ENCODE measurements at places on chromosomes 3 and 15.

- no peak for DNase-seq
These were observed 175.8 kb upstream of the DPH6 start for GRCh38 chr15:35721751-35722150.

- DNase-seq = no peak
These were observed 21.5 kb downstream of the CNOT10 start for GRCh38 chr3:32706348-32707025.

DNA sequence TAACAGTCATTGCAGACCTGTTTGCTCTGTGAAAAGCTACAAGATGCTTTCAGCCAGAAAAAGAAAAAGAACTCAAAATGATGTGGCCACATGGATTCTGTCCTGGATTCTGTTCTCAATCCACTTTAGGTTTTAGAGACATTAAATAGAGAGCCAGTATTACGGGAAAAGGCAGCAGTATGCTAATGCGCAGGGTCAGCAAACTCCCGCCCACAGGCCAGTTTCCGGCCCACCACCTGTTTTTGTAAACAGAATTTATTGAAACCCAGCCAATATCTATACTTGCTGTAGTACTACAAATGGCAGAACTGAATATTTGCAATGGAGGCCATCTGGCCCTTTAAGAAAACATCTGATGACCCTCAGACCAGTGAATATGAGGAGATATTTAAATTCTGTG lies 416.1 kb downstream of the ERC2 start:
- DNase-seq = no peak

GRCh38 chr3:30602946-30603345 lies 3.5 kb upstream of the TGFBR2 start:
- DNase-seq = no peak

GRCh38 chr15:50718700-50719125 lies 32.1 kb upstream of the TRPM7 start:
- DNase-seq = no peak

DNA sequence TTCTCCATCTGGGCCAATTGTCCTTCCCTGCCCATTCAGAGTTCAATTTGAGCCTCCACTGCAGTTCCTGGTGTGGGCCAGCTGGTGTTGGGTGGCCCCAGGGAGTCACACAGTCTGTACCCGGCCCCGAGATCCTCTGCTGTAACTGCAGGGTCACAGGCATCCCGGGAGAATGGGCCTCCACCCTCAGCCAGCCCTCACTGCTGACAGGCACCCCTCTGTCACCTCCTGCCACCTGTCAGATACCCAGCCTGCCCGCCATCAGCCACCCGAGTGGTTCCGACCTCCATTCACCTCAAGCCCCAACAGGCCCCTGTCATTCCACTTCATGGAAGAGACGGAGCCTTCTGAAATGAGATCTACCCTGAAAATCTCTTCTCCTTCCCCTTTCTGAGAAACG lies 73.2 kb downstream of the ST8SIA2 start:
- no peak for DNase-seq

- DNase-seq = peak; percentile 96
These were observed 356.0 kb downstream of the SHQ1 start for GRCh38 chr3:72492240-72492639.

DNA sequence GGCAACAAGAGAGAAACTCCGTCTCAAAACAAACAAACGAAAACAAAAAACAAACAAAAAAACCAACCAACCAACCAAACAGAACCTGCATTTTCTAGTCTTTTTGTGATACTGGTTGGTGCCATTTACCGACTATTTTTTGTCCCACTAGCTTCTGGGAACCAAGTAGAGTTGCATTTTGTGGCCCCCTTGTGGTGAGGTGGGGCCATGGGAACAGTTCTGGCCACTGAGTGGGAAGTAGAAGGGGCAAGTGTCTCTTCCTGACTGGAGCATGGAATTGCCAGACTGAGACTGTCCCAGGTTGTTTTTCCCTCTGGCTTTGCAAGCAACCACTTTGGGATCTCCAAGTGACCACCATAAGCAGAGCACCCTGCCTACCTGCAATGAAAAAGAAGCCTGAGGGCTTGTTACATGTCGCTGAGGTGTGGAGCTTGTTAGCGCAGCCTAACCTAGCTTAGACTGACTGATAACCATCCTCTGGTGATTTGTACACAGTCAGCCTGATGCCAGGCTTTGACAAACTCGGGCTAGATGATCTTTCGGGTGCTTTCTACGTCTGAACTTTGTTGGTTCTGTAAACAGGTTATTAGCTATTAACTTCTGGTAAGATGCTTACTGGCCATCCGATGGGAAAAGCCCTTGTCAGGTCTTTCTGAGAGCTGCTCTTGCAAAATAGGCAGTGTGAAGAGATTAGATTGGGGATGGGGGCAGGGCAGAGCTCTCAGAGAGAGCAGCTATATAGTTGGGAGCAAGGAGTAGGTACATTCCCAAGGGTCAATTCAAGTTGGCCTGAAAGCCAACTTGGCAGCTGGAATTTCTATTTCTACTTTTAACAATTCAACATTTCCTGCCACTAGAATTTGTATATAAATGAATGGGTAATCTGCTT lies 172.2 kb downstream of the SSR3 start:
- peak; percentile 44 for DNase-seq

GRCh38 chr3:55885721-55886120 lies 398.6 kb upstream of the WNT5A start:
- peak; percentile 68 for DNase-seq

GRCh38 chr3:69051756-69052471 lies at the start of gene TMF1:
Gene TMF1, minus strand, starts transcription at chr3:69052333. Its CDS starts 247 bp downstream, at chr3:69052086.
- DNase-seq = peak; percentile 99

DNA sequence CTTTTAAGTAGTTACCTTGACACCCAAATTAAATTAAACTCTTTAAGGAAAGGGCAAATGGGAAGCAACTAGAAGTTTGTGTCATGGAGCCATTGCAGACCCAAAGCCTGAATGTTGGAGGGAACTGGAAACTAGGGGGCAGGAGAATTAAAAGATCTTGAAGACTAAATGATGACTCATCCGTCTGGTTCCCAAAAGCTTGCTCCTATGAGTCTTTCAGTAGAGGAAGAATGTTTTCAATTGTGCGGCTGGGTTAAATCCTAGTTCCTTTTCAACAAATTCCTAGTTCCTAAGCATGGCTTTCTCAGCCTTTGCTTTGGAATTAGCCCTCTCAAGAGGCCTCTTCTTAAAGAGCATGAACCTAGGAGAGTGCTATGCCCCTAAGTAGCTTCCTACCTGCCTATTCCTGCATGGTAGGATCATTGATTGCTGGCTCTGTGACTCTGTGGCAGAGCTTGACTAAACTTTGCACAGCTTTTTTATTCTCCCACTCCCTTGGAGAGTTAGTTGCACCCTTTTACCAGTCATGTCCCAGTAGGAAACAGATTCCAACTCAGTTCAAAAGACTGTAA lies 17.7 kb downstream of the CLEC3B start:
- peak; percentile 82 for DNase-seq
